ENCODE measurements at places on chromosomes 5 and 9.

DNA sequence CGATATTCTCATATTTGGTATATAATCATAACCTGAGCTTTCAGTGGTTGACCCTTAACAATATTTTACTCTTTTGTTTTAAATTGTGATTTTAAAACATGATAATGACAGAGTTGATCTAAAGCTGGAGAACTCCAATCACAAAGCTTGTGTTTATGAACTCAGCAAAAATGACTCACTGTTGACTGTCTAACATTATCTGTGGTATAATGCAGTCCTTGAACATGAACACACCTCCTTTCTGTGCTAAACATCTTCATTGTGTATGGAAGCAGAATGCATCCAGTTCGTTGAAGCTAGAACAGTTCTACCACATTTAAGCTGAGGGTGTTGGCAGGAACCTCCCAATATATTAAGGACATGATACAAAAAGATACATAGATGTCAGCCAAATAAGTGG, 1030.2 kb upstream of the SEMA6A start:
- no peak for DNase-seq

- DNase-seq, result no peak
Observed at GRCh38 chr5:132447196-132447595, 43.4 kb downstream of the IRF1 start.

DNA sequence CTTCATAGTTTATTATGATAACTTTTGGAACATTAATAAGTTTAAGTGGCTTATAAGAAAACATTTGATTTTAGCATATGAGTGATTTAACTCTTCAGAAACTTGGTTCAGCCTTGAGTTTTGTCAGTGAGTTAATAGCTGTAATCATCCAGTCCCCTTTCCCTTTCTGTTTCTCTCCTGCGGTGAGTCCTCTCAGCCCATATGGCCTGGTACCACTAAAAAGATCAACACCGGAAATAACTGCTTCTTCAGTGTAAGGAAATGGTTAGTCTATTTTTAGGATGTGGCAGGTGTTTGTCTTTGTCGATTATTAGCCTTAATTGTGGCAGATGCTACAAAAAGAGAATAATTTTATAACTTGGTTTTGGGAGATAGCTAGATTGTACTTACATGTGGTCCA, 120.2 kb upstream of the GRHPR start:
- no peak for DNase-seq

DNA sequence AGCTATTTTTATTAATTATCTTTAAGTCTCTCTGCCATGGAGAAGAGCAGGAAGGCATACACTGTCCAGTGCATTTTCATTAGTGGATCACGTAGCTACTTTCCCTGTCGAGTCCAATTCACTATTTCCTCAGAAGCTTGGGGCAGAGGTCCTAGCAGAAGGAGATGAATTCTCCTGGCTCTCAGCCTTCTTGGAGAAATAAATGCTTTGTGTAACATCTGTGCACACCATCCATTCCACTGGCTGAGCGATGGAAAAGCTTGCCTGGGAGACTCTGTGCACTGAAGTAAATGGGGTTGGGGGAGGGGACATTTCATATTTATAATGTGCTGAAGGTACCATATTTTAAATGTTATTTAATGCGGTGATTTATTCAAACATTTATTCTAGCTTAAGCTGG, 23.4 kb downstream of the PROP1 start:
- DNase-seq, result peak; percentile 33

- no peak for DNase-seq
Observed at GRCh38 chr9:91423785-91424402, at the start of gene NFIL3. TSS of gene NFIL3 (minus strand) at chr9:91423832. CDS start at chr9:91410734, 13,098 bp downstream.

DNA sequence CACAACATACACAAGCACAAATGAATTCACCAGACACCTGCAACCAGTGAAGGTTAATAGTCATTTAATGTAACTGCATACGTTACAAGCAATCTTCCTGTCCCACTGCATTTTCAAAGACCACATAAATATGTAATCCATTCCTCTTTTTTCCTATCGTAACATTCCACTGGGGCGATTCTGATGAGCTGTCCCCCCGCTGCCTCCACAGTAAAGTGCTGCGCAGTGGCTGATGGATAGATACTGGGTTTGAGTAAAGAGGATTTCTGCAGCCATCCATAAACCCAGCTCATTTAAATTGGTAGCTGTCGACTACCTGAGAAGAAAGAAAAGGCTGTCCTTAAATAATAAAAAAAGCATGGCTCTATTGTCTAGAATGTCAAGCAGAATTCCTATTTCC, 181.1 kb downstream of the SPOCK1 start:
- DNase-seq, result no peak

- no peak for DNase-seq
Observed at GRCh38 chr5:154005648-154006047, 33.1 kb downstream of the FAM114A2 start.

DNA sequence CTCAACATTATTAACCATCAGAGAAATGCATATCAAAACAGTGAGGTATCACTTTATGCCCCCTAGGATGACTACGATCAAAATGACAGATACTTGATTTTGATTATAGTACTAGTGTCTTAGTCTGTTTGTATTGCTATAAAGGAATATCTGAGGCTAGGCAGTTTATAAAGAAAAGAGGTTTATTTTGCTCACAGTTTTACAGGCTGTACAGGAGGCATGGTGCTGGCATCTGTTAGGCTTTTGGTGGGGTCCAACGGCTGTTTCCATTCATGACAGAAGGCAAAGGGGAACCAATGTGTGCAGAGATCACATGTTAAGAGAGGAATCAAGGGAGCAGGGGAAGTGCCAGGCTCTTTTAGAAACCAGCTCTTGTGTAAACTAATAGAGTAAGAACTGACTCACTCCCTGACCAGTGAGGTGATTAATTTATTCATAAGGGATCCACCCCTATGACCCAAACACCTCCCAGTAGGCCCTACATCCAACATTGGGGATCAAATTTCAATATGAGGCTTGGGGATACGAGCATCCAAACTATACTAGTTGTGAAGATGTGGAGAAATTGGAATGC, 16.0 kb upstream of the AFF4 start:
- DNase-seq, result no peak

DNA sequence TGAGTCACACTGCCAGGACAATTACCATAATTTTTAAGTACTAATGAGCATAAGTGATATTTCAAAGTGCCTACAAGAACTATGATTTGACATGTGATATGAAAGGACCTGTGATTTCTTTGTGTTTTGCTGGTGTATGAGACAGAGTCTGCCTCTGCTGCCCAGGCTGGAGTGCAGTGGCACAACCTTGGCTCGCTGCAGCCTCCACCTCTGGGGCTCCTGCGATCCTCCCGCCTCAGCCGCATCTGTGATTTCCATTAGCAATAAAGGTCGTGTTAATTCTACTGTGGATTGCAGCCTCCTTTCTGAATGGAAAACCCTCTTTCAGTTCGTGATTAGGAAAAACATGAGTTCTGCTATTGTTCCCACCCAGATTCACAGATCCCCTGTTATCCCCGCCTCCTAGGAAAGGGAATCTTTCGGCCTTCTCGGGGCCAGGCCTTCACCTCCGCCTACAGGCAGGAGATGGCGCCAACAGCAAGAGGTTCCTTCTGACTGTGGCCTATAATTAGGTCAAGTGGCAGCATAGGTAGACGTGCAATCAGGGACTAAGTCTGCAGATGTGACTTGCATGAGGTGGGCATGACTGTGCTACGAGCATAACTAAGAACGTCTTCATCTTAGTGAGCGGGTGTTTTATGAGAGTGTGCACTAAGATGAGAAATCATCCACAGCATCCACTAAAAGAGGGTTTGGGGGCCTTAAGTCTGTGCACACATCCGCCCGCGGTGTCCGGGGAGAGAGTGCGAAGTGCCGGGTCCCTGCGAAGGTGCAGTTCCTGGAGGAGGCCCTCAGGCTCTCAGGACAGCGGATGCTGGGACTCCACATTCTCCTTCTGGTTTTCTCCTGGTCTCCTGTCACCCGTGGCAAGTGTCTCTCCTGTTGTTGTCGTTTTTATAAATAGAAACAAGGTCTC, 23.1 kb downstream of the TRIM7 start:
- DNase-seq, result no peak

DNA sequence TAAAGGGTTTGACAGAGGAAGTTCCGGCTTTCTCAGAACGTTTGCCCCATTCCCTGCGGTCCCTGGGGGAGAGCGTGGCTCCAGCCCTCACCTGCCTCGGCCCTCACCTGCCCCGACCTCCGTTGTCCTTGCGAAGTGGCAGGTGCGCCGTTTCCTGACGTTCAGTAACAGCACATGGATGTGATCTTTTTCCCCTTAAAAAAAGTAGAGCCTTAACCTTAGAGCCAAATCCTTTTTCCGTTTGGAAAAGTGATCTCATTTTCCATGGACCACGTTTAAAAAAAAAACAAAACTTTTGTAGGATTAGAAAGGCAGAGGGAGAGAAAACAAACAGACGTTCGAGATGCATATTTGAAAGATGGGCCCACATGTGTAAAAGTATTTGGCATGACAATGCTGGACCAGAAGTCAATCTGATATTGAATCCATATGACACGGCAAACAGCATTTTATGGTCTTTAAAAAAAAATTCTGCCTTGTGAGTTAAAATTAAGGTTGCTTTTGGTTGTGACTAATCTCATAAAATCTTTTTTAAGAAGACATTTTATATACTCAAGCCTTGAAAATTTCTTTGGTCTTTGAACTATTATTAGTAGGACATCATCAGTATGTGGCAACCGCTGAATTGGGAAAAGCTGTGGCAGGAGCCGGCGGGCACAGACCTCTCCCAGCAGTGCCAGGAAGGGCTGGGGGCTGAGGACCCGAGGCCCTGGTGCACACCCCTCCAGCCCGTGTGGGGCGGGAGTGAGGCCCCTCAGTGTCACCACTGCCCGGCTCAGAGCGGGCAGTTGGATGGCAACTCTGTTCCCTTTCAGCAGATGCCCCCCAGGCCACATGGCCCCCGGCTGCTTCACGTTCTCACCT, 42.5 kb upstream of the EXOC3 start:
- DNase-seq, result peak; percentile 98

- DNase-seq, result no peak
Observed at GRCh38 chr9:121714075-121714705, 62.8 kb downstream of the DAB2IP start.

- no peak for DNase-seq
Observed at GRCh38 chr5:40550481-40550880, 129.2 kb upstream of the PTGER4 start.

DNA sequence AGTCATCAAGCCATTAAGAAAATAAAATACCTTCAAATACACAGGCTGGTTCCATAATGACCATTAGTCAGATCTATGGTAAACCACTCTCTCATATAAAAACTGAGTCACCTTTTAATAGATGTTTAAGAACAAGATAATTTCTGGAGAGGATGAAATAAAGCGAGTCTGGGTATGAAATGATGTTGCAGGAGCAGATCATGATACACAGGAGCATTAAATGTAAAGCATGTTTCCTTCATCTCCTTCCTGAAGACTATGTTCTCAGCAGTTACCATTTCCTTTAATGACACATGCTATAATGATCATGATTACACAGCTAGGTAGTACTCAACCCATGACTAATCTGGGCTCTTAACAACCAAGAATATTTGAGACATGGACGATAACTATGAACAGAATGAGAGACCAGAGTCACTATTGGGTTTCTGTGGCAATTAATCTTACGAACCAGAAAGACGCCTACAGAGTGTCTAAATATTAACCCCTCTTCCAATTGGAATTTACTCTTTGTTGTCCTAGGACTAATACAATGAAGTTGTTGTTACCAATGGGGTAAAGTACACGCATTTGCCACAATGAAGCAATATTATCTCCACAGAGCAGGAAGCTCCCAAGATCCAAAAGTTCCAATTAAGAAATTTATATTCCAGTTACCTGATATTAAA, 105.6 kb downstream of the NR6A1 start:
- DNase-seq, result peak; percentile 34

DNA sequence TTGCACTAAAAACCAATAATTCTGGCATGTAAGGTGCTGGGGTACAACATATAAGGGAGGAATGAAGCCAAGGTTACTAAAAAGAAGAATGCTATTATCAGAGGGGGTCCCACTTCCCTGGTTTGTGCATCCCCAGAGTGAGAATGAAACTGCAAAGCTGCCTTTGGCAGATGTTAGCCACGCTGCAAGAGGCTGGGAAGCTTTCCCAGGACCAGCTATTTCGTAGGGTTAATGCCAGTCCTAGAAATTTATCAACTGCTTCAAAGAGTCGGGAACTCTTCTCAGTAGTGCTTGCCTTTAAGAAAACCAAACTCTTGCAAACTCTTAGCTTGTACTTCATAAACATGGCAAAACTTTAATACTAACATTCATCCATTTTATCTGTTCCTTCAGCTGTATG, 87.5 kb upstream of the NR5A1 start:
- DNase-seq, result no peak

- DNase-seq, result no peak
Observed at GRCh38 chr5:160604484-160604883, 182.8 kb downstream of the PTTG1 start.

GRCh38 chr5:103901885-103902284, 339.3 kb upstream of the NUDT12 start:
- no peak for DNase-seq

GRCh38 chr5:98206566-98206965, 566.9 kb upstream of the RGMB start:
- DNase-seq, result no peak

DNA sequence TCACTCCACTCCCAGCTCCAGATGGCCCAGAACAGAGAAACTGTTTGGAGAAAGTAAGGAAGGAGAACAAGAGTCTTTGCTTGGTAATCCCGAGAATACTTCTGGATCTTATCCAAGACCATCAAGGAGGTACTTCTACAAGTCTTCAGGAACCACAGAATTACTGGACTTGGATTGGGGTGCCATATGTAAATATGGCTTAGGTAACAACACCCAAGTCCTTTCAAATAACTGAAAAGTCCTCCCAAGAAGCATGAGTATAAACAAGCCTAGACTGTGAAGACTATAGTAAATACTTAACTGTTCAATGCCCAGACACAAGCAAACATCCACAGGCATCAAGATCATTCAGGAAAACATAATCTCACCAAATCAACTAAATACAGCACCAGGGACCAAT, 170.0 kb downstream of the MCTP1 start:
- DNase-seq, result no peak

DNA sequence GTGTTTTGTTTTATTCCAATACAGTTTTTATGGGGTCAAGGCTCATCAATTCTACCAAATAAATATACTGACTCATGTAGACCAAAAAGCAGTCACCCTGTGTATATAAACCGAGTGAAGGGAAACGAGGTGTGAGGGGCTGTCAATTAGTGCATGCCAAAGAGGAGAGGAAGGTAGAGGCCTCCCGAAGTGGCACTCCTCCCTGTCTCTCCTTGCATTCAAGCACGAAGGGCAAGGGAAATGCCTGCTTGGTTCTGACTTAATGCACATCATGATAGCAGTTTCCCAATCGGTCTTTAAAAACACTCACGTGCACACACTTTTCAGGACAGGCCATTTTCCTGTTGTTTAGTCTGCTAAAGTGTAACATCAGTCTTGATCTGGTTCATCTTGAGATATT, 125.6 kb upstream of the SLCO6A1 start:
- no peak for DNase-seq

DNA sequence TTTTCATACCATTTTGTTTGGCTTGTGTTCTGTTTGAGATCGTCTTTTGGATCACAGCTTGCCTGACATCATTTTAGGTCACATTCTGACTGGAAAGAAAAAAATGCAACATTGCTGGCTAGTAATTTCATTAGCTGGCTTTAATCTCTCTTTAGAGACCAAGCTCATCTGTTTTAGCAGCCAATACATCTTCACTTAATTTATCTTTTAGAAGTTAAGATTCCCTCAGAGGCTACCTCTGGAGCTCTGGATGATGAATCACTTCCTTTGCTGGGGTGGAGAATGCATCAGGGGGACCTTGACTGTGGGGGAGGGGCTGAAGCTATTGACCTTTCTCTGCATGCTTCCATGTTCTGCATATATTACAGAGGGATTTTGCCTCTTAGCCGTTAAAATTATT, 181.5 kb upstream of the OTULINL start:
- DNase-seq, result peak; percentile 33

Data from AG09309 (cell line).